ENCODE measurements at places on chromosomes 4 and X.

GRCh38 chrX:107562482-107562881 lies 65.8 kb upstream of the PRPS1 start:
- DNase-seq: no peak

DNA sequence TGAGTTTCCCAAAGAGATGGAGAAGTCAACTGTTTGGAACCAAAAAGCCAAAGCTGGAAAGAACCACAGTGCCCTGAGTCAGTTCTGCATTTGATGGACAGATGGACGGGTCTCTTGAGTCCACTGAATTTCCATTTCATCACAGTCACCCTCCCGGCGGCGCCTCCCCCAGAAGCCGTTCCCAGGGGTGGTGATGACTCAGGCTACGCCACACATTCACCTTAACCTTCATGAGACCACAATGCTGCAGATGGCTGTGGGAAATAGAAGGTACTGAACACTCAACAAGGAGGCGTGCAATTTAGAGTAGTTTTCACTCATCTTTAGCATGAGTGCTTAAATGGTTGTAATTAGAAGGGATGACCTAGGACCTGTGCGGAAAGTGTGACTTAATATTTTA lies 61.3 kb downstream of the STOX2 start:
- no peak for DNase-seq

- no peak for DNase-seq
These were observed 66.7 kb upstream of the PGRMC2 start for GRCh38 chr4:128354205-128354821.

GRCh38 chr4:111434586-111434985 lies 710.7 kb upstream of the FAM241A start:
- DNase-seq: no peak

GRCh38 chr4:8319731-8320385 lies 50.3 kb downstream of the HTRA3 start:
- DNase-seq: no peak

- DNase-seq: no peak
These were observed 52.1 kb downstream of the XAGE2 start for GRCh38 chrX:52420824-52421443.

- no peak for DNase-seq
These were observed 57.8 kb downstream of the TMEM131L start for GRCh38 chr4:153523941-153524386.

DNA sequence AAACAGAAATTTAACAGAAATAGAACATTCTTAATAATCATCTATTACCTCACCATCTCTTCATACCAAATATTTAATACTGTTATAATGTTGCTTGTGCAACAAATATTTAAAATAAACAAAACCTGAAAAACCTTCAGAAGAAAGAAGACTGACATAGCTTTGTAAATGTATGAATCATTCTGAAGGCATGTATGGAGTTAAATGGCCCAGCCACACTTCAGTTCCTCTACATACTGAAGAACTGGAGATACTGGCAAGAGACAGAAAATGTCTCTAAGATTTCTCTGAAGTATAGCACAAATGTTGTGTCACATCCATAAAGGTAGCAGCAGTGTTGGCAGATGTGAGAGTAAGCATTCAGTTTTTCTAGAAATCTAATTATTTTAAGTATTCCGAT lies 275.3 kb upstream of the FGF13 start:
- DNase-seq: no peak

DNA sequence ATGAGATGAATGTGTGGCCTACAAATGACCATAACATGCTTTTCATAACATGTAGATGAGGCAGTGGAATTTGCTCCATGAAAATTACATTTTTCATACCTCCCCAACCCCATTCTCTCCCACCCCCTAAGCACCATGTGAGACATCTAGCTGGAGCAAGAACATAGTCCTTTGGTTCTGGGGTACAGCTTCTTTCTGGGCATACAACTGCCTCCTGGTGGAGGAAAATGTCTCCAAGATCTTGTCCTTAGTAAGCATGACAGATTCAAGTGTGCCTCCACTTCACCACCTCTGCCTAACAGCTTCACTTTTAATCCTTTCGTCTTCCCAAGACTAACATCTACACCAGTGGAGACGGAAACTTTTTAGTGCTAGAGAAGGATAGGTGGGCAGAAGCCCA lies 8.0 kb downstream of the EXOC1L start:
- DNase-seq: no peak

- DNase-seq: no peak
These were observed 7.6 kb upstream of the NAP1L5 start for GRCh38 chr4:88705223-88705622.

- no peak for DNase-seq
These were observed 466.6 kb upstream of the PABPC4L start for GRCh38 chr4:134668237-134668636.

DNA sequence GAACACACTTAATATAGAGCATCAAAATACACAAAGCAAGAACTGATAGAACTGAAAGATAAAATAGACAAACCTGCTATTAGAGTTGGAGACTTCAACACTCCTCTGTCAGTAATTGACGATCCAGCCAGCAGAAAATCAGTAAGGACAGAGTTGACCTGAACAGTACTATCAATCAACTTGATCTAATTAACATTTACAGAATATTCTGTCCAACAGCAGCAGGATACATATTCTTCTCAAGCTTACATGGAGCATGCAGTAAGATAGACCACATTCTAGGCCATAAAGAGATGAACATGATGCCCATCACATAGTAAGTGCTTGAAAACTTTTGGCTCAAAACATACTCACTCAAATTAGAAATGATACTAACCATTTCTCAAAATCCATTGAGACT lies 196.7 kb upstream of the KLF3 start:
- no peak for DNase-seq

- DNase-seq: no peak
These were observed at the start of gene MGARP for GRCh38 chr4:139279760-139280620. Gene MGARP, minus strand, starts transcription at chr4:139280225. Its CDS starts 67 bp downstream, at chr4:139280158.

Data from CD4-positive, alpha-beta T cell treated with Interleukin-6 at 100 ng/mL for 8 hours (primary cell).